Bronchial smooth muscle cell (primary cell): ENCODE measurements at places on chromosomes 3 and 15. TPM values are rescaled to one million over a fixed set of nuclear protein-coding genes. Genes with fewer than 3 reads are reported as not detected.

Gene GUCA1C
- total RNA-seq = not detected in 2 replicates

Gene PPARG
- 22.4 and 25.3 TPM in 2 replicates for total RNA-seq

Gene CCR8
- not detected in 2 replicates for total RNA-seq

Gene WDR72
- not detected in 2 replicates for total RNA-seq

Gene STRA6
- 0.34 and 0.79 TPM in 2 replicates for total RNA-seq

Gene UROC1
- not detected in 2 replicates for total RNA-seq

Gene CILP
- total RNA-seq = 0.79 and 2.9 TPM in 2 replicates

Gene WWTR1
- total RNA-seq = 23.2 and 28.6 TPM in 2 replicates

Gene ONECUT1
- total RNA-seq = not detected in 2 replicates

Gene GP9
- total RNA-seq = not detected in 2 replicates

Gene GOLGA8K
- total RNA-seq = 0.16 and 0.17 TPM in 2 replicates

Gene PCYT1A
- total RNA-seq = 67.3 and 125 TPM in 2 replicates

Gene TXNRD3
- 14.7 and 15.0 TPM in 2 replicates for total RNA-seq

Gene PIERCE2
- 0.60 and 0.95 TPM in 2 replicates for total RNA-seq

Gene NEO1
- total RNA-seq = 11.2 and 15.6 TPM in 2 replicates

Gene ZPLD1
- total RNA-seq = under 0.01 TPM in 2 replicates

Gene SCAANT1
- not detected in 2 replicates for total RNA-seq

Gene SIDT1
- not detected in 2 replicates for total RNA-seq

Gene CLDN16
- not detected in 2 replicates for total RNA-seq

Gene PRKCI
- total RNA-seq = 52.5 and 167 TPM in 2 replicates

Gene MYL3
- total RNA-seq = 0.09 TPM in 1 of 2 replicates, not detected in the other

Gene GOLGA6L9
- 1.7 and 2.7 TPM in 2 replicates for total RNA-seq

Gene NEK10
- 16.7 and 41.3 TPM in 2 replicates for total RNA-seq

Gene KLHL40
- 0.09 TPM in 1 of 2 replicates, not detected in the other for total RNA-seq

Gene HIGD2B
- total RNA-seq = under 0.01 TPM in 1 of 2 replicates, not detected in the other

Gene LRRC3B
- total RNA-seq = not detected in 2 replicates

Gene SHC4
- 4.2 and 5.0 TPM in 2 replicates for total RNA-seq

Gene SLC30A4
- 7.3 and 7.4 TPM in 2 replicates for total RNA-seq

Gene PLA2G4E
- total RNA-seq = not detected in 2 replicates

Gene FETUB
- not detected in 2 replicates for total RNA-seq

Gene CD80
- 0.16 and 0.26 TPM in 2 replicates for total RNA-seq

Gene COL8A1
- total RNA-seq = 18.3 and 35.9 TPM in 2 replicates

Gene CD96
- total RNA-seq = under 0.01 TPM in 2 replicates

Gene CHMP2B
- total RNA-seq = 7.8 and 18.6 TPM in 2 replicates

Gene SLC15A2
- under 0.01 and 0.43 TPM in 2 replicates for total RNA-seq

Gene CIDEC
- total RNA-seq = not detected in 2 replicates

Gene ANKDD1A
- total RNA-seq = 8.2 and 14.8 TPM in 2 replicates

Gene RGMA
- 1.1 and 1.9 TPM in 2 replicates for total RNA-seq

Gene SAMD7
- not detected in 2 replicates for total RNA-seq

Gene WDR93
- total RNA-seq = 0.09 and 0.16 TPM in 2 replicates

Gene ZIC1
- total RNA-seq = not detected in 2 replicates

Gene TGM5
- total RNA-seq = not detected in 2 replicates

Gene OR5K2
- total RNA-seq = not detected in 2 replicates
